RWPE1 (cell line): ENCODE measurements at places on chromosomes 1 and 21.

DNA sequence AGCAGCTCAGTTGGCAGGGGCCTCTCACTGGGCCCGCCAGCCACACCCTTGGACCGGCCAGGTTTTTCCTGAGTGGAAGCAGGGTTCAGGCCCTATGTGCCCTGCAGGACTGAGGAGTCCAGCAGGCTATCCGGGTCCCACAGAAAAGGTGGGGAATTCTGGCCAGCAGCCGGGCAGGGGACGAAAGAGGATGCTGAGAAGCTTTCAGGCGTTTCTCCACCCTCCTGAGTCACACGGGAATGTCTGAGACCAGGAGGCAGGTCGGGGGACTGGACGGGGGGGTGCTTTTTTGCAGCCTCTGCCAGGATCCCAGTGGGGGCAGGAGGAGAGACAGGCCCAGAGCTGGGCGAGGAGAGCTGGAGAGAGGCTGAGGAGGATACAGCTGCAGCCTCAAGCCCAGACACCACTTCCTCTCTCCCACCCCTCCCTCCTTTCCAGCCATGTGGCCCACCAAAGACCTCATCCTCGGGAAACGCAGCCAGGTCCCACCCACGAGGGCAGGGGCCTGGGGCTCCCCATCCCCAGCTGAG is 105.4 kb downstream of the SPSB1 start:
- DNase-seq, result no peak

DNA sequence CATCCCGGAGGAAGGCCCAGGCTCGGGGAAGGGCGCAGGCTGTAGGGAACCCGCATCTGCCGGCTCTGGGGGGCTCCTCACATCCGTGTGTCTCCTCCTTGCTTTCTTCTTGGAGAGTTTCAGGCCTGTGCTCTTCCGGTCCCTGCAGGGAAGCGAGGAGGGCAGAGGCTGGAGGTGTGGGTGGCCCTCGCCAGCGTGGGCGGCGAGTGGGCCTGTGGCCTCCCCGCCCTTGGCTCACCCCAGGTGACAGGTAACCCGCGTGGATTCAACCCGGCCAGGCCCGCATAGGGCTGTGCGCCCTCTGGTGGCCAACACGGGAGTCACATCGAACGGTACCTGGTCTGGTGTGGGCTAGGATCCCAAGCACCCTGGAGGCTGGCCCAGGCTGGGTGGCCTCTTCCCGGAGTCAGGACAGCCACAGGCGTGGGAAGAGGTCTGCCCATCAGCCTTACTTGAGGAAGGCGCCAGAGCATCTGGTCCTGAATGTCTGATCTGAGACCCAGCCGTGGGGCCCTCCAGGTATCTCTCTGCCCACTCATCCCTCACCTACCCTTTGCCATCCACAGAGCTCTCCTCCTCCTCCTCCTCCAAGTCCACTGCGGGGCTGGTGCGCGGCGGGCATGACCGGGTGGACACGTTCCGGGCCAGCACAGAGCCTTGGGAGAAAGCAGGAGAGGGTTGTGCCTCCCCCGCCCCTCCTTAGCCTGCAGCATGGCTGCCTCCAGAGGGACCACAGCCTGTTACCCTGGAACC is 9.6 kb upstream of the TNFRSF25 start:
- DNase-seq, result peak; percentile 74

DNA sequence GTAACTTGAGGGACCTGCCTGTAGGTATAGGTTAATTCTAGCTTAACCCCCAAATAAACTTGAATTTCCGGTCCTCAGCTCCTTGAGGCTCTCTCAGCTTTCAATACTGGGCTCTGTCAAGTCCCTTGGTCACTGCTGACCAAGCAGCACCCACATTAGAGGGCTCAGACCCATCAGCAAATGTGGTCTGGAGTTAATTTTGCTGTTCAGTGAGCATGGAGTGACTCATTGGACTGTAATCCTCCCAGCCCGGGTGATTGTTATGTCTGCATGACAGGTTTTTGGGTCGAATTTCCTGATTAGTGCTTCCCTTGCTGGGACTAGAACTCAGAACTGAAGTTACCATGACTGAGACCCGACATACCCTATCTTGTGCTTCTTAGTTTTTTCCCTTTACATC is 130.6 kb downstream of the URB2 start:
- DNase-seq, result peak; percentile 72

- DNase-seq, result no peak
Measured at GRCh38 chr1:229089586-229090208, 181.2 kb upstream of the RAB4A start.

GRCh38 chr1:160794376-160794775 is 1.6 kb upstream of the LY9 start:
- no peak for DNase-seq

DNA sequence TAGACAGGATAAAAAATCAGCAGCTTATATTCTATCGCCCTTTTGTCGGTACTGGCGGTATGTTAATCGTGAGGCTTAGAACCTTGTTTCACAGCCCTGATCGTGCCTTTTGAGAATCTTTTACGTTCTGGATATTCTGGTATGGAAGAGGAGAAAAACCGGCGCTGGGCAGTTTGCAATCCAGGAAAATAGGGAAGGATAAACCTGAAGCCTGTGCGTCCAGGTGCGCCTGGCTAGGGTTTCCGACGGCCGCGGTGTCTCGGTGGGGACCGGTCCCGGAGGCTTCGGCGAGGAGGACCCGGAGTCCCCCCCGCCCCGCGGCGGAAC is 258 bp upstream of the SYPL2 start:
- no peak for DNase-seq

- no peak for DNase-seq
Measured at GRCh38 chr1:22071511-22071910, 19.0 kb downstream of the CDC42 start.

DNA sequence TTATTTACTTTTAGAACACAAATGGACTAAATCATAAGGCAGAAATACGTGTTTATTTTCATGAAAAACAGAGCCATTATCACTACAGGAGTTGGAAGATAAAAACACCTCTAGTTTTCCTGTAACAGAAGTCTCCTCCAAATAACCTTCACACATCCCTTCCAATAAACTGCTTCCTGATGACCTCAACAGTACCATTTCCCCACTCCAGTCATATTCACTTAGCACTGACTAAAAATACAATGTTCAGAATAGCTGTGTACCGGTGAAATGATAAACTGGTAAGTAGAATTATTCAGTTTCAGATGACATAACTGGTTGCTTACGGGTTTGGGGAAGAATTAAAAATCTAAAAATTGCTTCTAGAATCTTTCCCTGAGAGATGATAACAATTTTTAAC is 137.9 kb downstream of the DENND1B start:
- DNase-seq, result no peak

DNA sequence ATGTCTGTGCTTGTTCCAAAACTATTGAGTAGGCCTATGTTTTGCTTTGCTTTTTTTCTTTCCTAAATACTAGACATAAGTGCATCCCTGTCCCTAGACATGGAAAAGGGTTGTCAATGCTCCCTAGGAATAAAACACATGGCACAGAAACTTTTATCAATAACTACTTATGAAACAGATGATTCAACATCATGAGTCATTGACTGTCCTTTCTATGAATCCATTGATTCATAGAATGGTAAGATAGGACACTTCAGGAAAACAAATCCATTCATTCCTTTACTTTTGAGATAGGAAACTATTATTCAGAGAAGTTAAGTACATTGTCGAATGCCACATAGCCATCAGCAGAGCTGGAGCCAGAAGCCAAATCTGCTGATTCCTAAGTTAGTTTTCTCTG is 147.5 kb downstream of the TSEN15 start:
- peak; percentile 11 for DNase-seq

DNA sequence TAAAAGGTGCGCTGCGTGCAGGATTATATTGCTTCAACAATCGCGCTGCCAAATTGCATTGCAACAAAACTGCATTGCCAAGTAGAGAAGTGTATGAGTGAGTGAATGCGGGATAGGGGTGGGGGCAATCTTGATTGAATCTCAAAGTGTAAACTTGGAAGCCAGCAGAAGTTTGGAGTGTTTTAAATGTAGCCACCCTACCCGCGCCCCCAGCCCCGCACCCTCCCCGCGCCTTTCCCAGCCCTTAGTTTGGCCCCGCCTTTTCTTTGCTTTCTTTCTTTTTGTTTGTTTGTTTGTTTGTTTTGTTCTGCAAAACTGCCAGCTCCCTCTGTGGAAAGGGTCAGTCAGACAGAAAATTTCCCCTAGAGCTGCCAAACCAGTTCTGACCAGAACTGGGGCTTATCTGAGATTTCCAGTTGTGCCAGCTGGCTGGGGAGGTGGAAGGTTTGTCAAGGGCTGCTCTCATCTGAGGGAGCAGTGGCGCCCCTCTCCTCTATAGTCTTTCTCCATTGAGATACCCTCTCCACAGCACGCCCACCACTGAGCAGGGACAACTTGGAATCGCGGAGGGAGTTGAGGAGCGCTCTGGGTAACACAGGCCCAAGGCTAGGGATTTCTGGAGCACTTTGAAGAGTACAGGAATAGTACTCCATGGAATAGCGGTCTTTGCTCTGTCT is 666 bp upstream of the BEND5 start:
- no peak for DNase-seq

- peak; percentile 90 for DNase-seq
Measured at GRCh38 chr1:151574575-151575529, 34.7 kb downstream of the TUFT1 start.

DNA sequence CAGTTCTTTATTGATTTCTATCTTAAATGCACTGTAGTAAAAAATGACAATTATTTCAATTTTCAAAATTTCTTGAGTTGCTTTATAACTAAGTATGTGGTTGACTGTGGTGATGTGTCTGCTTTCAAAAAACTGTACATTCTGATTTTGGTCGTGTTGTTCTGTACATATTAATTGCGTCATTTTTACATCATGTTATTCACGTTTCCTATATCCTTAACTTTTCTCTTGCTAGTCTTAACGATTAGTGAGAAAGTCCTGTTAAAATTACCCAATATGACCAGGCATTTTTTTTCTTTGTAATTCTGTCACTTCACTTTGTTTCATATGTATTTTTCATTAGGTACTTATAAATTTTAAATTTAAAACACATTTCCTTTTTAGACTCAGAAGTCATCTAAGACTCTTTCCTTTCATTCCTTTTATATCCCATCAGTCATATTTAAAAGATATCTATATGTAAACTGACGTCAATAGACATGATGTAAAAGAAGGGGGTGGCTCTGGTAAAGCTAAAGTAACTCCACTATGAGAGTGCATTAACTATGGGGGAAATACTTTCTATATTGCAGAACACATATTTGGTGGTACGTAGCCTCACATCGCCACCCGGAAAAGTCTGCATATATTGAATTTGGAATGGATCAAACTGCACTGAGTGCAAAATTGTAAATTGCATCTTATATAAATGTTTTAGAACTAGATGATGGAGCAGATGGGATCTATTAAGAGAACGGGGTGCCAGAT is 1.1 kb upstream of the COA6 start:
- no peak for DNase-seq

DNA sequence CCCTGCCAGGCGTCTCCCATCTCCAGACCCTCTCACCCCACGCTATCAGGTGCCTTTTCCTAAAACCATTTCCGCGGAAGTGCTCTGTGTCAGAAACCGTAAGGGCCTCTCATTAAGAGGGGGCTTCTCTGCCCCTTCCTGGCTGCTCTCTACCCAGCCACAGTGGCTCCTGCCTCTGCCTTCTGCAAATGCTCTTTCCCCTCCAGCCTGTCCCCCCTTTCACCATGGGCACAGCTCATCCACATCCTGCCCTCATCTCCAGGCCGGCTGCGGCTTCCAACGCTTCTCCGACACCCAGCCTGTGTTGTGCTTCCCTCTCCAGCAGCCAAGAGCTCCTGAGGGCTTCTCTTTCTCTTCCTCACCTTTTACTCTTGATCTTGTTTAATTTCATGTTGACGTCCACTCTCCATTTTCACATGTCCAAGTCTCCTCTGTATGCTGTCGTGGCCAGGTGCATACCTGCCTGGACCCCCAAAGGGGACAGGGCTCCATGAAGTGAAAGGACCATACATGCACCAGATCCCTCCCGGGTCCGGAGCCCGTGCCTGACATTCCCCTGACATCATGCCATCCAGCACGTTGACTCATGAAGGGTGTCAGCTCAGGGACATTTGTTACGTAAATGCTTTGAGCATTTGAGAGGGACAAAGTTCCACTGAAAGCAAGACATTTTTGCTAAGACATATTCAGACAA is 306.5 kb downstream of the AJAP1 start:
- no peak for DNase-seq

GRCh38 chr1:45551684-45552083 is 1.1 kb downstream of the AKR1A1 start:
- no peak for DNase-seq

DNA sequence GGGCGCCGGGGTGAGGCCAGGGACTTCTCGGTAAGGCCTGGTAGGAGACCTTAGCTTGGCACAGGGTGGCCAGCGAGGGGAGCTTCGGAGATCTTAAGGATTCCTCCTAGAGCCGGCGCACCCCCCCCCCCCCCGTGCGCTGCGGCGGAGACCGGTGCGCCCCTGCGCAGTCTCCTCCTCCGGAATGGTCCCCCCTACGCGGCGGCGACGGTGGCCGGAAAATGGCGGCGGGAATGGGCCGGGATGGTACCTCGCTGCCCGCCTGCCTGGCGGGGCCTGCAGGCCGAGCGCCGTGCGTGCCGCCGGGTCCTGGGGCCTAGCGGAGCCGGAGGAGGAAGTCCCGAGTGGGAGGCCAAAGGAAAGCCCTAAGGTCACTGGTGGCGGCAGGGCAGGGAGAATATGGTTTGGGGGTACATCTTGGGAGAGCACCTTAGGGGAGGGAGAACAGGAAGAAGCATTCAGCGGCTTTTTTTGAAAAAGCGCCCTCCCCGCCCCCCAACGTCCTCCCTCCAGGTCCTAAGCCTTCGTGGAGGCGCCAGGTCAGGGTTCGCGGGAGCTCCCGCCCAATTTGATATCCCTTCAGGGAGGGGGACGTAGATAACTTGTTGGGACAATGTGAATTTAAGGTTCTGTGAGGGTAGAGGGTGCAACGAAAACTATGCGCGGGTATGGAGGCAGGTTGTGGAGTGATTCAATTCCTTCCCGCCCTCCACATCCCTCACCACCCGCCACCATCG is 429 bp downstream of the SRRM1 start:
- peak; percentile 10 for DNase-seq

DNA sequence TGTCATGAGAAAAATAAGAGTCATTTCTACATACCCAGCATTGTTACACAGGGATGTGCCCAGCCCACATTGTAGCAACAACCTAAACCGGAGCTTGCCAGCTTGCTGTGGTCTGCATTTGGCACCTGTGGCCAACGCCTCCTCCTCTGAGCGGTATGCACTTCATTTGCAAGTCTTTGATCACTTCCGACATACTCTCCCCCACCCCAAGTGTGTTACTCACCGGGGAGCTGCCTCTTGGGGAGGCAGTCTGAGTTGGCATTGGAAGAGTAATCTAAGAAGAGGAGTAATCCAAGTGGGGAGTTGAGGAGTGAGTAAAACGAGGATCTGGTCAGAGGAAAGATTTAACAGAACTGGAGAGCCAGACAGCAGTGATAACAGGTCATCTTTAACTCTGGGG is 3.8 kb downstream of the BCL9 start:
- DNase-seq, result peak; percentile 86

DNA sequence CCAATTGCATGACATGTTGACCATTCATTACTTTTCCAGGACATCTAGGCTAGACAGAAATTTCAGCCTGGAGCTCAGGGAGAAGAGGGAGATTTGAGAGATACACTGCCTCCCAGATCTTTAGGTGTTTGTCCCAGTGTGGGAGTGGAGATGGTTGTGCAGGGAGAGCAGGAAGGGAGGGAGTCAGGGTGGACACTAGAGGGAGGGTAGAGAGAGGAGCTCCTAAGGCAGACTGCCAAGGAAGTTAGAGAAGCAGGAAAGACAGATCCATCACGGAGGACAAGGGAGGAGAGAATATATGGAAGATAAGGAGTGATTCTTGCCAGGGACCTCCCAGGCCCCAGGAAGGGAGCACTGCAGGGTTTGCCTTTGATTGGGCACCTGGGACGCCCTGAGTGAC is 8.7 kb downstream of the CDCA8 start:
- DNase-seq, result no peak

GRCh38 chr1:108511764-108512163 is 48.1 kb upstream of the EEIG2 start:
- no peak for DNase-seq
